Muscle of leg (tissue), 16 donors: ENCODE measurements at places on chromosomes 1 and 21.

- no peak for DNase-seq
Measured at GRCh38 chr1:2098301-2098698, 48.1 kb downstream of the PRKCZ start.

DNA sequence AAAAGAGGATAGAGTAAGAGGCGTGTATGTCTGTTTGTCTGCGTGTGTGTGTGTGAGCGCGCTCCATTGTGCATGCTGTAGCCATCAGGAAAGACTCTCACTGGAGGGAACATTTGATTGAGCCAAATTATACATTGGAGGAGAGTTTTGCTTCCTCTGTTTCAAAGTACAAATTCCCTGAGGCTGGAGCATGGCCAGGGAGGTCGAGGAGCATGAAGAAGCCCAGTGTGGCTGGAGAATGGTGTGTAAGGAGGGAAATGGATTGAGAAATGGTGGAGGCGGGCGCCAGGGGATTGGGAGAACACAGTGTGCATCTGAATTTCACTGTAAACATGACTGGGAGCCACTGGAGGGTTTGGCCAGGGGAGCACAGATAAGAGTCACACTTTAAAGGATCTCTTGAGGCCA lies 22.1 kb upstream of the EFNA1 start:
- peak; percentile 63 for DNase-seq

DNA sequence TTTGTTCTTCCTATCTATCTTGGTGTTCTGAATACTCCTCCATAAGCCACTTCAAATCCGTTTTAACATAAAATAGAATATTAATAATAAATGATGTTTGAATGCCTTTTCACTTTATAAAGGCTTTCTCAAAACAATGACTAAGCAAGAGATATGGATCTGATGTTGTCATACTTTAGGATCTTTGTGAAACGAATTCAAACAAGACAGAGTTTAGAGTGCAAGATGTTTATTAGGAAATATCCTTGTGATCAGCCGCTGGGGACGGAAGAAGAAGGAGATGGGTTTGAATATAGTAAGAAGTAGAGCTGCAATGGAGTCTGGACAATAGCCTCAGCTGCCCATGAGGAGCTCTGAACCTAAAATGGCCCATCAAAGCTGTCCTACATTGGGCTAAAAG lies 351.8 kb downstream of the NEGR1 start:
- DNase-seq = no peak

GRCh38 chr1:2299131-2299627 lies 71.1 kb downstream of the SKI start:
- DNase-seq = peak; percentile 75

DNA sequence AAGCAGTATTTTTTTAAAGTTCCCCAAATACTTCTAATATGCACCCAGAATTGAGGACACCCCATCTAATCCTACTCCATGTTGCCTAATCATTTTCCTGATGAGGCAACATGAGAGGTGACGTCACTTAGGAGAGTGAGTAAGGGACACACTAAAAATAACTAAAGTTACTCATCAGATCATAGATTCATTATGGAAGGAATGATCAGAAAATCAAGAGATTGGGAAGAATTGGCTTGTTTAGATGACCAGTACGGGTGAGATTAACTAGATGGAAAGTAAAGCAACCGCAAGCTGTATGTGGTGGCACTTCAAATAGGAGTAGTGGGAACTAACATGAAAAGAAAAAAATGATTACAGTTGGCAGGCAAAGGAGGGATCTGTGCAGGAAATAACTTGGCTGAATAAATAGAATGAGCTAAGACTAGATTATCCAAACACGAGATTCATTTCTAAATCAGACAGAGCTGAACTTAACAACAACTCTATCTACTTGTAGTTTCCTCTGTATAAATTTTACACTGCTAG lies 61.4 kb upstream of the CXADR start:
- peak; percentile 46 for DNase-seq

DNA sequence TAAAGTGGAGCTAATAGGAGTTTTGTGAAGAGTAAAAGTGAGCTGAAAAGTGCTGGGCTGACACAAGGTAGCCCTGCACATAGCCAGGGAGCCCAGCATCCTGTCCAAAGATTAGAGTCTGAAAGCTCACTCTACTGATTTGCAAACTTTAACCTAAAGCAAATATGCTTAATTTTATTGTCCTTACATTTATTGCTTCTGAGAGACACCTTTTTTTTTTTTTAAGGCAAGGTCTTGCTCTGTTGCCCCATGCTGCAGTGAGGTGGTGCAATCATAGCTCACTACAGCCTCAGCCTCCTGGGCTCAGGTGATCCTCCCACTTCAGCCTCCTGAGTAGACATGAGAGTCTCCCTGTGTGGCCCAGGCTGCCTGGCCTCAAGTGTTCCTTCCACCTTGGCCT lies 16.5 kb downstream of the MGST3 start:
- DNase-seq = no peak

GRCh38 chr21:41010101-41010435 lies 157.9 kb upstream of the BACE2 start:
- DNase-seq = peak; percentile 74

- DNase-seq = no peak
Measured at GRCh38 chr21:33780631-33781030, 135.0 kb downstream of the ATP5PO start.
